ENCODE measurements at places on chromosomes 13 and 19.

DNA sequence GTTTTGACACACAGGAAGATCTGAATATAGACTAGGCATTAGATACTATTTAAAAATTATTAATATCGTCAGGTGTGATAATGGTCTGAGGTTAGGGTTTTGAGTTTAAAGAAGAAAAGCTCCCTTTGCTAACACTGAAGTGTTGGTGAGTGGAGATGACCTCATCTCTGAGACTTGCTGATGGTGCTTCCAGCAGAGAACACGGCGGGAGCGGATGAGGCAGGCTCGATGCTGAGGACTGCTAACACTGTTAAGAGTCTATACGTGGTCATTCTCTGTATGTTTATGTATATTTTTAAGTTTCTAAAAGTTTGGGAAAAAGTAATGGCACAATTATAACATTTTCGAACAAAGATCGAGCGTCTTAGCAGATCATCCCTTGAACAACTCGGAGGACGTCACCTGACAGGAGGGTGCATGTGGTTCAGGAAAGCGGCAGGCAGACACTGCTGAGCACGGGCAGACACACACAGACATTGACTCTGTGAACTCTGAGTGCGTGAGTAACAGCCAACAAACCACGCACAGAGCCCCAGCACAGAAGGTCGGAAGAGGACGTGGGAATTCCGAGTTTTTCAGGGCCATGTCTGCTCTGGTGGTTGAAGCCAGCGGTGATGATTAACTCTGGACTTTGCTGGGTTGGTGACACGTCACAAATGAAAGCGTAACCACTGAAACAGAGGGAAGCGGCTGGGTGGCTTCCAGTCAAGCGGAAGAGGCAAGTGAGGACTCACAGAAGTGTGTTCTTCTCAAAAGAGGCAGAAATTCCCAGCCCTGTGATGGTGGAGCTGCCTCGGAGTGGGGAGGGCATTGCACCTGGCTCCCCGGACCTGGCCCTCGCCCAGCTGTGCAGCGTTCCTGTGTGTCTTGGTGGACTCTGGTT lies 91.9 kb upstream of the TEX29 start:
- DNase-seq, result no peak

DNA sequence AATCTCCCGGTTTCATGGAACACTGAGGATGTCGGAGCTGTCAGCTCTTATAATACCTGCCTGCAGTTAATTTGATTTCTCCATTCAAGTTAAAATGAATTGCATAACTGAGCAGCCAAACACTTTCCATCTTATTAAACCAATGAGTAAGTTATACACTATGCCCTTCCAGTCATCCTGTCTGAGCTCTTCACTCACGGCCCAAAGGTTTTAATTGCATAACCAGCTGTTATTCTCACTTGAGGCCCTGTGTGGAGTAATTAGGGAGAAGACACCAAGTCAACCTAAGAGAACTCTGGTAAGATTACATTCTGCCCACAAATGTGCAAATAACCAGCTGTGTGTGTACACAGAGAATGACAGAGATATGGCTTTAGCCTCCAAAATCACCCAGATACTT lies 303.5 kb downstream of the TBC1D4 start:
- DNase-seq, result no peak

DNA sequence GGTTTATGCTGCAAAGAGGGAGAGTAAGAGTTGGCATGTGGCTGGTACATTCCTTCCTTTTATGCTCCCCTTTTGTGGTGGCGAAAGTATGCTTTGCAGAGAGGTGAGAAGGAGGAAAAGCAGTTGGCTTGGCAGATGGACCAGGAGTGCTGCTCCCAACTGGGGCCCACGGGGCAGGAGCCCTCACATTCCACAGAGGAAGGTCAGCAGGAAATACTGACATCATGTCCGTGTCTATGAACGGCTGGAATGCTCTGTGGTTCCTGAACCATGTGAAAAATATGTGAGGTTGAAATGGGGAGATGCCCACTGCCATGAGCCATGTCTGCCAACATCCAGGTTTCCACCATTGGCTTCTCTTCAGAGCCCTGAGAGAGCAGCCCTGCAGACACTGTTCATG lies 33.3 kb upstream of the GAS6 start:
- DNase-seq, result no peak

- no peak for DNase-seq
Observed at GRCh38 chr13:50444726-50445125, 398.8 kb downstream of the DLEU7 start.

GRCh38 chr13:18949970-18950369 lies 231.7 kb downstream of the TUBA3C start:
- DNase-seq, result no peak

DNA sequence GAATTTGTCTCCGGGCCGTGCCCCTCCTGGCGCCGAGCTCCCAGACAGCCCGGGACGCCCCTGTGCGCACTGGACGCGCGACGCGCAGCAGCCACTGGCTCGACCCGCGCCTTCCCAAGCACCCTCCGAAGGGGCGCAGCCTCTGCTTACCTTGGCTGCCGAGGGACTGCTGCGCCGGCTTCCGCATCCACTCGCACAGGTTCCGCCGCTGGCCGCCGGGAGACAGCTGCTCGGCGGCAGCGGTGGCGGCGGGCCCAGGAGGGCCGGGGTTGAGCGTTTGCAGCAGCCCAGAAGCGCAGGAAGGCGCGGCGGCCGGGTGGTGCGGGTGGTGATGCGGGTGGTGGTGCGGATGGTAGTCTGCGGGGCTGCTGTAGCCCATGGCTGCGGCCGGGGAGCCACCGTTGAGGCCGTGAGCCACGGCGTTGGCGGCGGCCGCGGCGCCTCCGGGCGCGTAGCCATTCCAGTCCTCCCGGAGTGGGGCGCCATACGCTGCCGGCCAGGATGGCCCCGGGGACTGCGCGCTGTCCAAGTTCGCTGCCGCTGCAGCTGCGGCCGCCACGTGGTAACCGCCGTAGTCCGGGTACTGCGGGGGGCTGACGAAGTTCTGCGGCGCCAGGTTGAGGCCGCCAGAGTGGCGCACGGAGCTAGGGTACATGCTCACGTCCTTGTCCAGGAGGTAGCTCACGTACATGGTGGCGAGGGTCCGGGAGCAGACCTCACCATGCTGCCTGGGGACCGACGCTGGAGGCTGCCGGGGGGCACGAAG lies 616 bp downstream of the CDX2 start:
- no peak for DNase-seq
